ENCODE measurements at places on chromosomes 6 and 20.
A peak's percentile ranks its signal among the peaks of the same experiment; 100 is the strongest.

DNA sequence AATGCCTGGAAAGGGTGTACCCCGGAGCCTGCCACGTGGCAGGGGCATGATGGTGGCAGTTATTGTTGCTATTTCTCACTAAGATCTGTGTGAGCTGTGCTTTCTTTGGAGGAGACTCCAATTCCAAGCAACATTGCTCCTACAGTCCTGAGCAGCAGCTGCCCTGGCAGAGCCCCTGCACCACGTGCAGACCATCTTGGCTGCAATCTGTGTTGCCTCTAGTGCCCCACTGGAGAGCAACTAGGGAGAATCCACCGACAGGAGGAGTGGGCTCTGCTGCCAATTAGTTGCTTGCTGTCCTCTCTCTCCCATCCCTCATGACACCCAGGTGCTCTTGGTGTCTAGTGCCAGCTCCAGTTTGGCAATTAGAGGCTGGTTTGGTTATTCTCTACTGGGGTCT lies 116.0 kb downstream of the PXDC1 start:
- no peak for DNase-seq

GRCh38 chr6:17871836-17872235 lies 115.6 kb downstream of the KIF13A start:
- DNase-seq: peak; percentile 65

- no peak for DNase-seq
Observed at GRCh38 chr20:44423480-44423879, 52.2 kb upstream of the TTPAL start.

- no peak for DNase-seq
Observed at GRCh38 chr6:150478656-150479545, 110.1 kb downstream of the IYD start.

GRCh38 chr6:133567636-133568035 lies 321.3 kb upstream of the TCF21 start:
- DNase-seq: peak; percentile 48

DNA sequence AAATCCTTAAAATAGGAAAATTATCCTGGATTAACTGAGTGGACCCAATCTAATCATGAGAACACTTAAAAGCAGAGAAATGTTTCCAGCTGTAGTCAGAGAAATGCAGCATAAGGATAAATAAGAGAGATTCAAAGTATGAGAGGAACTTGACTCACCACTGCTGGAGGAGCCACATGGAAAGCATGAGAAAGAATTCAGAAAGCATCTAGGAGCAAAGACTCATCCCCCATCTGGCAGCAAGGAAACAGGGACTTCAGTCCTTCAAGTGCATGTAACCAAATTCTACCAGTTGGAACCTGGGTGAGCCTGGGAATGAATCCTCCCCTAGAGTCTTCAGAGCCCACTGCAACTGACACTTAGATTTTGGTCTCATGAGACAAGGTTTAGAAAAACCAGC lies 33.7 kb downstream of the RNF146 start:
- peak; percentile 92 for DNase-seq

DNA sequence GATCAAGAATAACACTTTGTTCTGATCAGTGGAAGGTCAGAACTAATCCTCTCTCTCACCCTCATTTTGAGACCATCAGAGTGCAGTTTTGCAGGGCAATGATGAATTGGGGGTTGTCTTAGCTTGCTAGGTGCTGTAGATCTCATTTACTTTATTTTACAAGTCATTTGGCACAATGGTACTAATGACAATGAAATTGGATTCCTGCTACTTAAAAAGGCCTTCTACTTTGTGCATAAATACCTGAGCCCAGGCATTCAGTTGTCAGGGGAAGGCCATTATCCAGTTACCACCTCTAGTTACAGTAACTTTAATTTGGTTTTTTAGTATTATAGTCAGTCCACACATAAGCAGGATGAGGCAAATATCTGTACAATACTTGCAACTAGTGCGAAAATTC lies 240.0 kb downstream of the HDGFL1 start:
- DNase-seq: no peak

Measured in AG10803 (cell line).